ENCODE measurements at places on chromosomes 6 and 20. TPM values are rescaled to one million over a fixed set of nuclear protein-coding genes. Genes with fewer than 3 reads are reported as not detected.

Gene RHAG
- total RNA-seq = not detected

Gene FLRT3
- total RNA-seq = 35.2 TPM

Gene LY6G6F
- total RNA-seq = not detected

Gene DST
- total RNA-seq = 124 TPM

Gene SMIM29
- 13.9 TPM for total RNA-seq

Gene TRIM15
- not detected for total RNA-seq

Gene SALL4
- total RNA-seq = 90.7 TPM

Gene C20orf141
- total RNA-seq = not detected

Gene DBNDD2
- total RNA-seq = 18.2 TPM

GRCh38 chr20:57432862-57433491 is 41.8 kb downstream of the RBM38 start:
- no peak for DNase-seq

GRCh38 chr6:38975621-38976049 is 72.9 kb upstream of the GLP1R start:
- DNase-seq = no peak

GRCh38 chr6:110859335-110859792 is 15.2 kb upstream of the AMD1 start:
- no peak for DNase-seq

DNA sequence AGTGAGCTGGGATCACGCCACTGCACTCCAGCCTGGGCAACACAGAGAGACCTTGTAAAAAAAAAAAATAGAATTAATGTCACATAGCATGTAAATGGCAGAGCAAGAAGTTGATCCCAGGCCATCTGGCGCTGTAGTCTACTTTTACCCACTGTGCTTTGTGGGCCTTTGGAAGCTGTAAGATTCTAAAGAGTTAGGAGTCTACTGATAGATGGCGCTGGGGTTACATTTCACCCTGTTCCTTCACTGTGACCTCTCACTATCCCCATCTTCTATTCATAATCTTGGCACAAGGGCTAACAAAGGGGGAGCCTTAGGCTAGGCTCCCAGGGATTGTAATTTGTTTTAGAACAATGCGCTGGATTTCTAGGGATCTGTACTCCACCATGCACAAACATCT is 24.4 kb downstream of the SIRPD start:
- no peak for DNase-seq

GRCh38 chr6:11161031-11161956 is 49.8 kb upstream of the ERVFRD-1 start:
- DNase-seq = no peak

- DNase-seq = no peak
Observed at GRCh38 chr20:34871320-34871926, 1.2 kb downstream of the GGT7 start.

DNA sequence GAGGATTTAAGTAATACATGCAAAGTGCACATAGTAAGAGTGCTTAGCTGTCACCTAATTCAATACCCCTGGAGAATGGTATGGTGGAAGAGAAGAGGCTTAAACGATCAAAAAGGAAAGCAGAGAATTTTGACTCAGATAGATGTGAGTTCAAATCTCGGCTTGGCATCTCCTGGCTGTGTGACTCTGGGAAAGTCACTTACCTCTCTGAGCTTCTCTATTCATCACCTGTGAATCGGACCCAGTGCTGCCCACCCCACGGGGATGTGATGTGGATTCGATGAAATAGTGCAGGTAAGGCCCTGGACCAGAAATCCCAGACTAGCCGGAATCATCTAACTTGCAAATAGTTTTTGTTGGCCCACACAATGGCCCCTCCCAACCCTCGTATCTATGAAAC is 1.8 kb upstream of the B4GALT5 start:
- DNase-seq = no peak

DNA sequence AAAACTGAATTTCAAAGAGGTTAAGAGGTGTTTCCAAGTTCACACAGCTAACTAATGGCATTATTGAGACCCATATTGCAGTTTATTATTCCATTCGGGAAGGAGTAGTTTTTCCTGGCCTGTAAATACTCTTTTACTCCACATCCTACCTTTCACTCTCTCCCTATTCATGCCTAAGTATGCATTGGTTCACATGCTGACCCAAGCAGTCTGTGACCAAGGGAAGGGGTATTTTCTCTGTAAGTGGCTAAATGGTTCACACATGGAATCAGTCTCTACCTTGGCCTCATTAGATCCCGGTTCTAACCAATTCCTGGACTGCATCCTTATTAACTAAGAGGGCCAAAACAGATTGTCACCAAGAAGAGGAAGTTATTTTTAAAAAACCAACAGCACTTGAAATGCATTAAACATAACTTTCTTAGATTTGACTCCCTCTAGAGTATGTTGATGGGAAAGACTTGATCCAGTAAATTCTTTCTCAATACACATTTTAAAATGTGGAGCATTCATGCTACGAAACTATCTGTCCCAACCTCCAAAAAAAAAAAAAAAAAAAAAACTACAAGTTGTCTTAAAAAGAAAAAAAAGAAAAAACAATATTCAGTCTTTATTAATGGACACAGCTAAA is 17.8 kb upstream of the RSPO3 start:
- DNase-seq = no peak

- no peak for DNase-seq
Observed at GRCh38 chr6:85041376-85041775, 277.0 kb upstream of the TBX18 start.

GRCh38 chr6:163176097-163176496 is 238.4 kb upstream of the QKI start:
- no peak for DNase-seq

- no peak for DNase-seq
Observed at GRCh38 chr6:26094036-26094435, 6.8 kb downstream of the HFE start.

DNA sequence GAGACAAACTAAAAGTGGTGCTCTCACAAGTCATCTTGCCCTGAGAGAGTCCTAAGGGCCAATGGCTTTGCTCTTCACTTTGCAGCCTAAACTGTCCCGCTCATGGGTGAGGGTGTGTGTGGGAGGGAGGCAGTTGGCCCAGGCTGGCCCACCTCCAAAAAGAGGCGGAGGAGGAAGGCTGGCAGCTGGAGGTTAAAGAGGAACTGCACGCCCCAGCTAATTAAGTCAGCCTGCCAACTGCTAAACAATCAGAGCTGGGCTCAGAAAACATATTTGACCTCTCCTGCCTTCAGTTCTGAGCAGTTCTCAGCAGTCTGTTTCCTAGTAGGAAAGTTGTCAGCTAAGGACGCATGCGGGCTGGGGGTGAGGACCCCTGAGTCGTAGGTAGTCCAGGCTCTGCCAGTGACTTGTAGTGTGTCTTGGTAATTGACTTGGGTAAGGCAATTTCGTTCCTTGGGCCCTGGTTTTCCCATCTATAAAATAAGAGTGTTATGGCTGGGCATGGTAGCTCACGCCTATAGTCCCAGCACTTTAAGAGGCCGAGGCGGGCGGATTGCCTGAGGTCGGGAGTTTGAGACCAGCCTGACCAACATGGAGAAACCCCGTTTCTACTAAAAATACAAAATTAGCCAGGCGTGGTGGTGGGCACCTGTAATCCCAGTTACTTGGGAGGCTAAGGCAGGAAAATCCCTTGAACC is 17.0 kb downstream of the GSS start:
- no peak for DNase-seq

DNA sequence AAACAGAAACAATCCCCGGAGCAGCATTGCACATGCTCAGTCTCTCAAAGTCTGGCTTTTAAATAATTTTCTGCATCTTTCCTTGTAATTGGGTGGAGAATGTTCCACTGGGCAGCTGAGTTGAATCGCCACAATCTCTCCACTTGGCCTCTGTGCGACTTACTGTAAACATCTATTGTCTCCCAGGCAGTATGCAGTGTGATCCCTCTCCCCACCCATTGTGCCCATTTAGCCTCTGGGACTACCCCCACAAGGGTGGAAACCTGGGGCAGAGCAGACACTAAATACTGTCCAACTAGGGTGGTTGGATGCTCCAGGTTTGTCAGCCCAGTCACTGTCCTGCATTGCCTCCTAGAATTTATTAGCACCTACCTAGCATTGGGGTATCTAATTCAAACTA is 96.2 kb downstream of the JARID2 start:
- DNase-seq = no peak

GRCh38 chr6:84411060-84411629 is 183.7 kb upstream of the CEP162 start:
- DNase-seq = no peak

DNA sequence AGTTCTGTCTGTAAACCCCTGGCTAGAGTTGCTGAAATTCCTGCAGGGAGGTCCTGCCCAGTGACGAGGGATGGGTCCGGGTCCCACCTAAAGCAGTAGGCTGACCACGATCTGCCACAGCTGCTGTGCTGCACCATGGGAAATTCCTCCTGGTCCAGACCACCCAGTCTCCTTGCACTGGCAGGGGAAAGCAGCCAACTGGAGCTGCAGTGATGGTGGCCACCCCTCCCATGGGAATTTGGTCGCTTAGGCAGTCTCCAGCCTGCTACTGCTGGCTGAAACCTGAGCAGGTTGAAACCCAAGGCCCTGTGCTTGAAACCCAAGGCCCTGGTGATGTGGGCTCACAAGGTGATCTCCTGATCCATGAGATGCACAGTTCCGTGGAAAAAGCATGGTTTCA is 23.9 kb upstream of the MOXD1 start:
- DNase-seq = no peak

GRCh38 chr6:131924881-131925474 is 26.2 kb downstream of the CCN2 start:
- DNase-seq = no peak

Measured in neural crest cell (in vitro differentiated cells).